ENCODE measurements at places on chromosomes 2 and 18. TPM values are rescaled to one million over a fixed set of nuclear protein-coding genes. Genes with fewer than 3 reads are reported as not detected.

RAD51AP2 gene
- 0.13 TPM for total RNA-seq

PLA2R1 gene
- 4.5 TPM for total RNA-seq

CASP8 gene
- 20.9 TPM for total RNA-seq

CDH2 gene
- total RNA-seq: 0.79 TPM

SPC25 gene
- 0.13 TPM for total RNA-seq

INPP5D gene
- total RNA-seq: 24.1 TPM

ATOH8 gene
- not detected for total RNA-seq

Measured in bronchial epithelial cell (primary cell).